ENCODE measurements at places on chromosomes 16 and 17. TPM values are rescaled to one million over a fixed set of nuclear protein-coding genes. Genes with fewer than 3 reads are reported as not detected.

AANAT gene
- total RNA-seq, result not detected

PRSS33 gene
- not detected for total RNA-seq

MYO15A gene
- 2.0 TPM for total RNA-seq

VMO1 gene
- 0.62 TPM for total RNA-seq

KRTAP1-1 gene
- total RNA-seq, result not detected

TMEM114 gene
- total RNA-seq, result not detected

TRIM72 gene
- 2.3 TPM for total RNA-seq

DNA sequence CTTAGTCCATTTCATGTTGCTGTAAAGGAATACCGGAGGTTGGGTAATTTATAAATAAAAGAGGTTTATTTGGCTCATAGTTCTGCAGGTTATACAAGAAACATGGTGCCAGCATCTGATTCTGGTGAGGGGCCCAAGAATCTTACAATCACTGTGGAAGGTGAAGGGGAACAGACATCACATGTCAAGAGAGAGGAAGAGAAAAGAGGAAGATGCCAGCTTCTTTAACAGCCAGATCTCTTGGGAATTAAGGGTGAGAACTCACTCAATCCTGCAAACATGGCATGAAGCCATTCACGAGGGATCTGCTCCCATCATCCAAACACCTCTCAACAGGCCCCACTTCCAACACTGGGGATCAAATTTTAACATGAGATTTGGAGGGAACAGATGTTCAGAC is 49.5 kb downstream of the BMERB1 start:
- DNase-seq, result no peak

- no peak for DNase-seq
Measured at GRCh38 chr17:36949461-36949927, 740 bp downstream of the AATF start.

GRCh38 chr16:47979164-47979520 is 176.7 kb downstream of the ABCC12 start:
- DNase-seq, result no peak

DNA sequence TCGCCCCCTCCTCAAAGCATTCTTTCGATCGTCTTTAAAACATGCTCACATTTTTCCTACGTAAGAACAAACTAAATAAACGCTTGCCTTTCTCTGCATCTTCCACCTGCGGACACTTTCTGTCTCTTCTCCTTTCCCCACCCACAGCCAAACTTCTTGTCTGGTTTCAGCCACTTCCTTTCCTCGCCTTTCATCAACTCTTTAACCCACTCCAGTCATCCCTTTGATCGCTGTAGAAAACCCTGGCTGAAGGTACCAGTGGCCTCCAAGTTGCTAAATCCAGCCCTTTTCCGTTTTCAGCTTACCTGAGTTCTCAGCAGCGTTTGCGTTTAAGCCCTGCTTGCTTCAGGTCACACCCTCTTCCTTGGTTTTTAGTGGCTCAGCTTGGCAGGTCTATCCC is 483 bp downstream of the RPA1 start:
- no peak for DNase-seq

DNA sequence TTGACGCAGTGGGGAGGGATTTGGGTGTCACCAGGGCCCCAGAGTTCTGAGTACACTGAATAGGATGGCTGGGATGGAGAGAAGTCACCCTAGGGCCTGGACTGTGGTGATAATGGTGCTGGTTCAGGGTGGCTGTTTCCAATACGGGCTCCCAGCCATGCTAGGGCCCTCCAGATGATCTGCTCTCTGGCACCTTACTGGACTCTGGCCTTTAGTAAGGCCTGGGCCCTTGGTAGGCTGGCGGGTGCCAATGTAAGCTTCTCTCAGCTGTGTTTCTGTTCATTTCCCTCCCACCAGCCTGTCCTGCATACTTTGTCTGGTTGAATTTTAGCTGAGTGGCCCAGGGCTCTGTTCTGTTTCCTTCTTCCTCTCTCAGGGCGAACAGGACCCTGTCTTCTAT is 2.8 kb downstream of the PLA2G15 start:
- DNase-seq, result no peak

GRCh38 chr16:11621920-11622651 is 35.4 kb upstream of the LITAF start:
- no peak for DNase-seq

- no peak for DNase-seq
Measured at GRCh38 chr17:49695698-49696232, 12.0 kb downstream of the SLC35B1 start.

Data from occipital lobe (tissue), 3 donors.